CD8-positive, alpha-beta T cell (primary cell): ENCODE measurements at places on chromosomes 3 and 15.
A peak's percentile ranks its signal among the peaks of the same experiment; 100 is the strongest.

GRCh38 chr3:179299999-179300613 lies 22.7 kb upstream of the ZNF639 start:
- no peak for DNase-seq

GRCh38 chr3:137792626-137793271 lies 28.6 kb downstream of the SOX14 start:
- DNase-seq, result no peak

- peak; percentile 40 for DNase-seq
Measured at GRCh38 chr3:8324747-8325146, 176.9 kb upstream of the LMCD1 start.

DNA sequence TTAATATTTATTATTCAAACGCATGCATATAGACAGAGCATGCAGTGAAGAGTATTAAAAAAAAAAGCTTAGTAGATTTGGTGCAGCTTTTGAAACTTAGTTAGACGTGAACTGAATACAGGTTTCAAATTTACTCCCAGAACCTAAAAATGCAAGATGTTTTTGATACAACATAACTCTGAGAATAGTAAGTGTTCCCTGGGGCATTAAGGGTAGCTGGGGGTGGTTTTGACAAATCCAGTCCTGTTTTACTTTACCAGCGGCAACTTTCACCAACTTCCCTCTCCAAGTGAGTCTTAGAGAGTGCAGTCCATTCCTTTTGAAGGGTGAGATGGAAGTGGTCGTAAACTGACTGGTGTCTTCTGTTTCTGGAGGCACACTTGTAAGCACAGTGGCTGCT lies 11.2 kb downstream of the NCBP2 start:
- no peak for DNase-seq

- DNase-seq, result no peak
Measured at GRCh38 chr3:40780291-40780924, 255.6 kb downstream of the ZNF621 start.

- no peak for DNase-seq
Measured at GRCh38 chr15:89964232-89964954, 36.7 kb upstream of the ZNF710 start.

GRCh38 chr3:69724722-69725435 lies 14.4 kb upstream of the MITF start:
- DNase-seq, result no peak

GRCh38 chr3:84077479-84077878 lies 881.3 kb upstream of the CADM2 start:
- DNase-seq, result no peak
